Fibroblast of pulmonary artery (primary cell): ENCODE measurements at places on chromosomes 11 and 22.

- DNase-seq: no peak
Measured at GRCh38 chr11:120121914-120122473, 15.9 kb downstream of the TRIM29 start.

- peak; percentile 82 for DNase-seq
Measured at GRCh38 chr11:13261591-13262061, 16.0 kb upstream of the BMAL1 start.

GRCh38 chr11:61897387-61898246, 6.3 kb upstream of the FADS3 start:
- peak; percentile 73 for DNase-seq

GRCh38 chr11:28701760-28702449, 593.7 kb downstream of the METTL15 start:
- DNase-seq: peak; percentile 36

- no peak for DNase-seq
Measured at GRCh38 chr11:28107191-28107749, 686 bp downstream of the KIF18A start.

DNA sequence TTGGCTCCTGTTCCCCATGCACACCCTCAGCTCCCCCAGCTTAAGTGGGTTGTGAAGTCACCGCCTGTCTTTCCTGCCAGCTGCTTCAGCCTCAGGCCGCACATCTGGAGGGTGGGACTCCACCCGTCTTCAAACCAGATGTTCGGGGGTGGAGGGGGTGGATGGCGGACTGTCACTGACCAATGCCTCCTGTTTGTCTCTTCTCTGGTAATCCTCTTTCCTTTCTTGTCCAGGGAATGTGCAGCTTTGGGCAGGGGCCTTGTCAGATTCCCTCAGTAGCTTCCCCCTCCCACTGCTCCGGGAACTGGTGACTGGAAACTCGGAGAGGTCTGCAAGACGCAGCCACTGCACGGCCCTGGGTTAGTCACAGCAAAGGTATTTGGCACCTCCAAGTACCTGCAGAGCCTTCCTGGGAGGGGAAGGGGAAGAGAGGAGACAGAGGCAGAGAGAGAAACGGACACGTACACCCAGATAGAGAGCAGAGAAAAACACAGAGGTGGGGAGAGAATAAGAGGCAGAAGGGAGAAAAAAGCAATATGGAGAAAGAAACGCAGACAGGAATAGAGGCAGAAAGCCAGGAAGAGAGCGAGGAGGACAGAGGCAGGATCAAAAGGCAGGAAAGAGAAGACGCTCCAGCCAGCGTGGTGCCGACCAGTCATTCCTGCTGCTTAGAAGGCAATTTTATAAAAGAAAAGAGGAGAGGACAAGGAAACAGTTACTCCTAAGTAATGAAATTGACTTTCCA, 56.1 kb upstream of the TIMP3 start:
- peak; percentile 27 for DNase-seq

DNA sequence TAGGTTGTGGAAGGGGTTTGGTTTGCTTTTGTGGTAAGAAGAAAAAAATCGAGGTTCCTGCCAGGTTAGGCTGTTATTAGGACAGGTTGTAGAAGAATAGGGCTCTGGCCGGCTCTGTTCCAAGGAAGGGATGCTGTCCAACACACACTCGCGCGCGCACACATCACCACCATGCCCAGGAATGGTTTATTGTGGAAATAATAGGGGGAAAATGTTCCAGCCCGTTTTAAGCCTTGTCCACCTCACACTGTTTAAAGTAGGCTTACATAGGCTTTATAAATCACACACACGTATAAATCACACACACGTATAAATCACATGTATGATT, 1.2 kb upstream of the ARHGAP20 start:
- no peak for DNase-seq

GRCh38 chr22:37910890-37911672, 5.0 kb downstream of the MICALL1 start:
- DNase-seq: no peak

DNA sequence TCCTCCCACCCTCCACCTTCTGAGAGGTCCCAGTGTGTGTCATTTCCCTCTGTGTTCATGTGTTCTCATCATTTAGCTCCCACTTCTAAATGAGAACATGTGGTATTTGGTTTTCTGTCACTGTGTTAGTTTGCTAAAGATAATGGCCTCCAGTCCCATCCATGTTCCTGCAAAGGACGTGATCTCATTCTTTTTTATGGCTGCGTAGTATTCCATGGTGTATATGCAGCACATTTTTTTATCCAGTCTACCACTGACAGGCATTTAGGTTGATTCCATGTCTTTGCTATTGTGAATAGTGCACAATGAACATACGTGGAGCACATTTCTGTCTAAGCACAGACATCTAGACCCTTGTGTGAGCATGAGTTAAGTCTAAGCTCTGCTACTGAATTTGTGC, 5.7 kb downstream of the CD3E start:
- no peak for DNase-seq

DNA sequence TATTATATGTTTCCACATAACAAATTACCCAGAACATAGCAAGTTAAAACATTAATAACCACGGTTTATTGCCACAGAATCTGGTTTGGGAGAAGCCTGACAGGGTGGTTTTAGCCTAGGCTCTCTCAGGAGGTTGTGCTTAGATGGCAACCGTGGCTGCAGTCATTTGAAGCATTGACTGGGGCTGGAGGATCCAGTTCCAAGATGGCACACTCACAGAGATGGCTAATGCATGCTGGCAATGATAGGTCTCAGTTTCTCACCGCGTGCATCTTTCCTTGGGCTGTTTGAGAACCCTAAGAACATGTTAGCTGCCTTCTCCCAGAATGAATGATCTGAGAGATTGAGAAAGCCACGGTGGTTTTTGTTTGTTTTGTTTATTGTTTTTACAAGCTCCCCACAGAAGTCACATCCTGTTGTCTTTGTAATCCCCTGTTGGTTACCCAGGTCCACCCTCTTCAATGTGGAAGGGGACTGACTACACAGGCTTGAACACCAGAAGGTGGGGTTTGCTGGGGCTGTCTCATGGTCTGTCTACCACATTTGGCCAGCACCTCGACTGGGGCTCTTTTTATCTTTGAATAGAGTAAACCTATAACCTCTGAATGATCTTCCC, 36.6 kb upstream of the GRAMD1B start:
- DNase-seq: no peak
